ENCODE measurements at places on chromosomes 16 and 17. TPM values are rescaled to one million over a fixed set of nuclear protein-coding genes. Genes with fewer than 3 reads are reported as not detected.

DNA sequence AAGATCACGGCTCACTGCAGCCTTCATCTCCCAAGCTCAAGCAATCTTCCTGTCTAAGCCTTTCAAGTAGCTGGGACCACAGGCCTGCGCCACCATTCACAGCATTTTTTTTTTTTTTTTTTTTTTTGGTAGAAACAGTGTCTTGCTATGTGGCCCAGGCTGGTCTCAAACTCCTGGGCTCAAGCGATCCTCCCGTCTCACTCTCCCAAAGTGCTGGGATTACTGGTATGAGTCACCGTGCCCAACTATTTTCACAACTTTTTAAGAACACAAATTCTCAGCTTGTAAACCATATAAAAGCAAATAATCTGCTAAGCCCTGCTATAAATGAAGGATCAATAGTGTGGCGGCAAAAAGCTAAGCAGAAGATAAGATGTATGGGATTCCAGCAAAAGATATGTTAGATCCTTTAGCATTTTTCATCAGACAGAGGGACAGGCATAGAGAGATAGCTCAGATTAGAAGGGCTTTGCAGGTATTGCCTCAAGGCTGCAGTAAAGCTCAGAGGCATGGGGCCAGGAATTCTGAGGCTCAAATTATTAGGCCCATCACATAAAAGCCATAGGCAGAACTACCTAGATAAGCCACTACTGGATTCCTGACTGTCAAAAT, 55.1 kb downstream of the EMP2 start:
- no peak for DNase-seq

- peak; percentile 62 for DNase-seq
Measured at GRCh38 chr17:48160177-48161081, 52.9 kb downstream of the SNX11 start.

DNA sequence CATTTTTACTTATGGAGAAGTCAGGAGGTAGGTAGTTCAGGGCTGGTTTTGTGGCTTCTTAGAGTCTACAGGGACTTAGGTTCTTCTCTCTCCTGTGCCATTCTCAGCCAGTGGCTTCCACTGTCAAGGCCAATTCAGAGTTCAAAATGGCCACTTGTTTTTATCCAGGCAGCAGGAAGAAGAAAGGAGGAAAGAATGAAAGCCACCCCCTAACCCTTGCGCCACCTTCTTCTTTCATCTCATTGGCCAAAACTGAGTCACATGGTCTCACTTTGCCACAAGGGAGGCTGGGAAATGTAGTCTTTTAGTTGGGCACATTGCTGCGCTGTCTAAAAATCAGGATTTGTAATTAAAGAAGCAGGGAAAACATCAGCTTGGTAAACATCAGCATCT, 60.8 kb upstream of the MED9 start:
- DNase-seq = no peak

GRCh38 chr16:8063159-8063558, 527.2 kb downstream of the TMEM114 start:
- no peak for DNase-seq

GRCh38 chr17:39688475-39688835, 598 bp upstream of the PGAP3 start:
- DNase-seq = no peak

DNA sequence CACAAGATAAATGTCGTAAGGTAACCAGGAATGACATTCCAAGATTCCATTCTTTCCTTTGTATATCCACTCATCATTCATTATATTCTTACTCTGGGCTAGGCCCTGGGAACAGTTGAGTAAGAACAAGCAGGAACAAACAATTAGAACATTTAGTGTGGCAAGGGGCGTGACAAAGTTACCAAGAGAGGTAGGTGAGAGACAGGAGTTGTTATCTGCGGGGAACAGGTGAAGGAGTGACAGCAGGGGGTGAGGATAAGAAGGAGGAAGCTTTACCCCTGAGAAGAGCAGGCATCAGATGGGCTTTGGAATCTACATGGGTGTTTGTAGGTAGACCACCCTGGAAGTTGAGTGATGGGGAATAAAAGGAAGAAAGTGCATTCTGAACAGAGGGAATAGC, 568.9 kb downstream of the WWOX start:
- DNase-seq = no peak

- no peak for DNase-seq
Measured at GRCh38 chr16:1155353-1156054, 2.6 kb downstream of the CACNA1H start.

Gene P2RX5
- total RNA-seq = 15.5 TPM

Gene ZFP90
- 19.1 TPM for total RNA-seq

Gene KATNIP
- 20.0 TPM for total RNA-seq

All from H1 (cell line).